ENCODE measurements at places on chromosomes 6 and 20. TPM values are rescaled to one million over a fixed set of nuclear protein-coding genes. Genes with fewer than 3 reads are reported as not detected.

DNA sequence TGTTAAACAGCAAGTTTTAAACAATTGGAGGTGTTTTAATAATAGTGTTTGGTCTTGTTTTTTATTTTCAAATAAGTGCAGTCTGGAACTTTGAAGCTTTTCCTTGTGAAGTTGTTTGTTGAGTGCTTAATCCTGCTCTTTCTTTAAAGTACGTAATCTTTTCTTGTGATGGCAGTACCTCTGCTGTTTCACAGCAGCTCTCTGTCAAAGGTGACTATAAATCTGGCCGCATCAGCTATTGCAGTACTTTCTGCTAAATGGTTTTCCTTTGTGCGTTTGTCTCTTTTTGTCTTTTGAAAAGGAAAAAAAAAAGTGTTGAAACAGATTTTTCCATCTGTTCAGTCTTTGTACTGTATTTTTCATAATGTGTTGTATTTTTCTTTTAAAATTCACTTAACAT lies 12.7 kb downstream of the STXBP5 start:
- no peak for DNase-seq

DNA sequence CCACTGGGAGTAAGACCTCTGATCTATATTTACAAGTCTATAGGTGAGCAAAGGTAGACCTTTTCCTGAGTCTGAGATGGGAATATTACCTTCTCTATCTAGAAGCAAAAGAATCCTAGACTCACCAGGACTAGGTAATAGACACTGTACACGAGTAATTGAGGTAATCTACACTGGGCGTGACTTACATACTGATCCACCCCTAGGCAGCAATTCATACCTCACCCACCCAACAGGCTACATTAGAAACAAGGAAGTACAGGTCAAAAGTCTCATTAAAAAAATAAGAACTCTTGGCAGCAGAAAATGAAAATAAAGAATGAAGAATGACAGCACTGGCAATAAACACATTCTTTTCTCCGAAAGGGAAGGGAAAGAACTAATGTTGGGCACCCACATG lies 7.6 kb downstream of the CSNK2A1 start:
- DNase-seq = no peak

DNA sequence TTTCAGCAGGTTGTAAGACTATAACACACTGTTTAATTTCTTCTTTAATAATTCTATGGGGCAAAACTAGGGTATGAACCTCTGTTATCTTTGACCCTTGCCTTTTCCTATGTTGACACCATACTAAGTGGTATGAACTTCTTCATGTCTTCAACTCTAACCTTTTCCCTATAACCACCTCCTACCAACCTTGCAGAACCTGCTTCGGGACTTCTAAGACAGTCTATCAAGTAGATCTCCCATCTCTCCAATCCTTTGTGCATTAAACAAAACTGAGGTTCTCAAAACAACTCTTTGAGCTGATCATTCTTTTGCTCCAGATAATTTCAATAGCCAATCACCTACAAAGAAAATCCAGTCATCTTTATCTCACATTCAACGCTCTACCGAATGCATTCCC lies 23.4 kb downstream of the SNAP91 start:
- no peak for DNase-seq

C20orf144 gene
- total RNA-seq = 0.44 TPM

SLC17A2 gene
- total RNA-seq = not detected

BNIP5 gene
- not detected for total RNA-seq

CUL7 gene
- total RNA-seq = 42.9 TPM

All from neural crest cell (in vitro differentiated cells).